ENCODE measurements at places on chromosomes 4 and X. TPM values are rescaled to one million over a fixed set of nuclear protein-coding genes. Genes with fewer than 3 reads are reported as not detected.

The CFAP47 gene
- 0.05 TPM for total RNA-seq

The PTCHD1 gene
- not detected for total RNA-seq

The FHDC1 gene
- 0.39 TPM for total RNA-seq

The CORIN gene
- 0.05 TPM for total RNA-seq

The SMARCAD1 gene
- total RNA-seq: 18.7 TPM

The RBMXL3 gene
- total RNA-seq: not detected

The UGT2B11 gene
- not detected for total RNA-seq

The DOK7 gene
- total RNA-seq: 3.1 TPM

The NOX1 gene
- not detected for total RNA-seq

The ALPK1 gene
- total RNA-seq: 12.0 TPM

The ODAM gene
- not detected for total RNA-seq

The POLN gene
- total RNA-seq: 0.44 TPM

The FGFBP2 gene
- total RNA-seq: not detected

The DRD5 gene
- not detected for total RNA-seq

The CYSLTR1 gene
- 2.8 TPM for total RNA-seq

The MAD2L1 gene
- 97.9 TPM for total RNA-seq

The SHROOM3 gene
- 15.7 TPM for total RNA-seq

The C4orf51 gene
- total RNA-seq: not detected

The PPP1R2C gene
- total RNA-seq: not detected

The CASK gene
- total RNA-seq: 52.7 TPM

The SLBP gene
- 135 TPM for total RNA-seq

The CASP6 gene
- total RNA-seq: 28.6 TPM

The GAGE12F gene
- not detected for total RNA-seq

The PRKG2 gene
- 1.1 TPM for total RNA-seq

The SPATA4 gene
- not detected for total RNA-seq

The POU3F4 gene
- not detected for total RNA-seq

The FNIP2 gene
- 15.2 TPM for total RNA-seq

The CITED1 gene
- total RNA-seq: not detected

The COX7B2 gene
- not detected for total RNA-seq

The S100G gene
- total RNA-seq: not detected

The ATOH1 gene
- total RNA-seq: not detected

The PDE6B gene
- total RNA-seq: not detected

The TBC1D1 gene
- total RNA-seq: 110 TPM

The CXCL13 gene
- total RNA-seq: not detected

The UGT2B28 gene
- total RNA-seq: not detected

The USP17L24 gene
- total RNA-seq: not detected

The KLB gene
- not detected for total RNA-seq

The NALF2 gene
- total RNA-seq: not detected

The TCEAL7 gene
- 5.2 TPM for total RNA-seq

The ARHGEF6 gene
- 12.5 TPM for total RNA-seq

The HHIP gene
- 2.8 TPM for total RNA-seq

The MAN2B2 gene
- 28.8 TPM for total RNA-seq

The ZMAT1 gene
- total RNA-seq: 0.86 TPM

The TLR2 gene
- total RNA-seq: 4.8 TPM

Data from M059J (cell line).